Activated CD8-positive, alpha-beta memory T cell treated with anti-CD3 and anti-CD28 coated beads for 4 hours (primary cell): ENCODE measurements at places on chromosomes 2 and 18.

GRCh38 chr2:122072666-122073065 is 317.2 kb downstream of the TSN start:
- no peak for DNase-seq

DNA sequence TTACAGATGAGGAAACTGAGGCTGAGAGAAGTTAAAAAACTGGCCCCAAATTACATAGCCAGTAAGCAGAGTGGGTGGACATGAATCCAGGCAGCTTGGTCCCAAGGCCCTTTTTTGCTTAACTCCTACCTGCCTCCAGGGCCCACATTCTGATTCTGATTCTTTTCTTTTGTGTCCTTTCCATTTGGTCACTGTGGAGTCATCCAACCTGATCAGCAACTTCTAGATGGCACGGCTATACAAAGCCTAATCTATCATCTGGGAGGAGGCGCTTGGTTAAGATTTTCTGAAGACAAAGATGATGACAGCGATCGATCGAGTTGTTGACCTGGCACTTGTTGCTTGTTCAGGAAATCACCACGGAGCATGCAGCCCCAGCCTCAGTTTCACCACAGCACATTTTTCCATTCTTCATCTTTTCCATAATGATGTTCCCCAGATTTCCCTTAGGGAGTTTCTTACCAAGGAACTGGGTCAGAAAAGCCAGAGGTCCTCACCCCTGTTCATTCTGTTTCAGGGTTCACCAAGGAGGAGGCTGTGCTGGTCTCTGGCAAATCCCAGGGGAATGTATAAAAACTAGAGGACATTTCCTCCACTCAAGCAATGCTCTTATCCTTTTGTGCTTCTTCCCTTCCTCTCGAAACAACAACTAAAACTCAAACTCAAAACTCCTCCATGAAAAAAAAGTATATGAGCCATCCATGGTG is 6.9 kb upstream of the IGFBP2 start:
- no peak for DNase-seq

GRCh38 chr2:53513167-53513666 is 254.4 kb upstream of the CHAC2 start:
- DNase-seq, result no peak

DNA sequence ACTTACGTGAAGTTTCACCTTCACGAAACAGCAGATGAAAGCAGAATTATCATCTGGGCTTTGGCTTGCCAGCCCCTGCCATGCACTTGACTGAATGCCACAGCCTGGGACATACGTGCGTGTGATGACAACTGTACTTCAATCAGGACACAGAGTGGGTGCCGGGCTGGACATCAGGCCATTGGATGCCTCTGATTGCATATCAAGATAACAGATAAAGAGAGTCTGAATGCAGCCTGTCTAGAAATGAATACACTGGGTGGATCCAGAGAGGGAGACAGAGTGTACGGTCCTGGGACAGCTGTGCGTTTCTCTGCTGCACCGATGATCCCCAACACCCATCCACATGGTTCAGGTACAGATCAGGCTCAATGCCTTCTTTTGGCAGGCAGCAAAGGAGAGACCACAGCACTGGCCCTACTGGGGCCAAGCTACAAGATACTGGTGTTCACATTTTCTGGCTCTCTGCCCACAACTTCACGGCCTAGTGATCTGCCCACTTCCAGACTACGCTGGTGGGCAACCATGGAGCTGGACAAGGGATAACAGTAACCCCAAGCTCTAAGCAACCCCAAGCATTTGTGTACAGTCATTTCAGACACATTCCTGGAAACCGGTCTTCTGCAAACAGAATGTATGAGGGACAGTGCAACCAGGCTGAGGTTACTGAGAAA is 35.6 kb downstream of the FBLN7 start:
- no peak for DNase-seq

DNA sequence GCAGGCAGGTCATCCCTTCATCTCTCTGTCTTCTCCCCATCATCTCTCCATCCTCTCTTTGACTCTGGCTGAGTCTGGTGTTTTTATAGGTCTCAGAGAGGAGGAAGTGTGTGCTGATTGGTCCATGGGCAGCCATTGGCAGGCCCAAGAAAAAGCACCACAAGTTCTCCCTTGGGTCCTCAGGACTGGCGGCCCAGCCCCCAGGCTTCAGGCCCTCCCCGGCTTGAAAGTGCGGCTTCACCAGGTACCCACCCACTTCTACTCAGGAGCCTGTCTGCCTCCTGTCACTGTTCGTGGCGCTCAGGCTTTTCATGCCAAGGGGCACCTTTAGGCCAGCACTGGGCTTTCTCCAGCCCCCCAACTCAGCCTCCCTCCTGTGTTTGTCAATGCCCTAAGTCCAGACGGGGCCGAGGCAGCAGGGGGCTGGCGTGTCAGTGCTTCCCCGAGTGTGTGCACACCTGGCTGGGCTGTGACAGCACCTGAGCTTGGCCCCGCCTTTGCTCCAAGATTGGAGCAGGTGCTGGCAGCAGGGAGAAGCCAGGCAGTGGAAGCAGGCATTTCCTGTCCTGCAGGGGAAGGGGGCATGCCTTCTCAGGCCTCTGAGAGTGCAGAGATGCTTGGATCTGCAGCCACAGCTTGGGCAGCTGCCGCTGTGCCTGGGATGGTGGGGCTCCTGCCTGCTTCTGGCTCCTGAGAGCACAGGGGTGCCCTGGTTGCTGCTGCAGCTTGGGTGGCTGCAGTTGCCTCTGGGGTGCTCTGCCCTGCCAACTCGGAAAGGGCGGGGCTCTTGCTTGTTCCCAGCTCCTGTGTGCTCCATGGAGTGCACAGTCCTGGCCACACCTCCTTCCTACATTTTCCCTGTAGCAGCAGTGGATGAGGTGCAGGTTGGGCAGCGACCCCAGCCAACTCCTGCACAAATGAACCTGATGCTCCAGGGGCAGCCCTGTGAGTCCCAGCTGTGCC is 34.1 kb downstream of the FBXO48 start:
- DNase-seq, result no peak

- DNase-seq, result no peak
These were observed 152.9 kb downstream of the LPIN1 start for GRCh38 chr2:11899264-11899818.

DNA sequence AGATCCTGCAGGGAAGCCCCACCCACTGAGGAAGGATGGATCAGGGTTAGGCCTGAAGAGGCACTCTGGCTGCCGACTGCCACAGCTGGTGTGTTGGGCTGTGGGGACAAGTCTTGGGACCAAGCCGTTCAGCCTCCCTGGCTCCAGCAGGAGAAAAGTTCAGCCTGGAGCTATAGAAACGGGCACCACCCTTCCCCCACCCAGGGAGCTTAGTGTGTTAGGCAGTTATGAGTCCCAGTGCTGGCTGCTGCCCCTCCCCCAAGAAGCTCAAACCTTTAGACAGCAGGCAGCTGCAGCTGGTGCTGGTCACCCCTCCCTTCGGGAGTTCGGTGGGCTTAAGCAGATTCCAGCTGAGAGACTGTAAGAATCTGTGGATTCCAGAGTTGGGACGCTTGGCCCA is 447.1 kb upstream of the HS6ST1 start:
- DNase-seq, result no peak

- DNase-seq, result no peak
These were observed 146.5 kb downstream of the AGAP1 start for GRCh38 chr2:235640377-235640776.

GRCh38 chr2:48944956-48945355 is 189.4 kb upstream of the LHCGR start:
- no peak for DNase-seq

GRCh38 chr2:47072728-47073191 is 82.3 kb downstream of the STPG4 start:
- DNase-seq, result no peak

GRCh38 chr2:68971591-68972231 is 2.7 kb upstream of the GKN1 start:
- no peak for DNase-seq

DNA sequence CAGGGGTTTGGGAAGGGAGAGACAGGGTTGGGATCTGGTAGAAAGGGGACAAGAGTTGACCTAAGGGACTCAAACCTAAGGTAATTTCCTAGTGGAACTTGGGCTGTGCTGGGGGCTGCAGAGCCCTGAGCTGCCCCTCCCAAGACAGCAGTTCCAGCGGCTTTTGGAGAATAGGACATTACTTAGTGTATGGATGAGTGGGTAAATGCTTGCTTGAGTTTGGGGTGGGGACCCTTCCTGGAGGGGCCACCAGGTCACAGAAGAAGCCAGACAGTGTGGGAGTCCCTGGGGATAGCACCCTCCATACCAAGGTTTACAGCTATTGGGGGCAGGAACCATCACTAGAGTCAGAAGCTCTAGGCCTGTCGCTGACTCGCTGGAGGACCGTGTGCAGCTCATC is 111.5 kb downstream of the CAPN13 start:
- no peak for DNase-seq

DNA sequence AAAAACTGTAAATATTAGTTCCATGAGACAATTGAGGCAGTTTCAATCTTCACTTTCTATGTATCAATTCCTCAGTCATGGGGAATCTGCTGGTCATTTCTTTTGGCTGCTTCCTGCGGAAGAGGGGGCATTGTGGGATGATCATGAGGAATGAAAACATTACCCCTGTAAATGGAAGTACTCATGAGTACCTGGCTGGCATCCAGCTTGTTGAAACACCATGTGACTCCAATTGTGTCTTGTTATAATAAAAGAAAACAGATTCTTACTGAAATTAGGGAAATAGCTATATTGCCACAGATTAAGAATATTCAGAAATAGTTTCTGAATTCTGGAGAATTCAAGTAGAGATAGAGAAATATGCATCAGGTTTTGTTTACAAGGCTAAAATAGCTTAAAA is 41.6 kb upstream of the GPR39 start:
- DNase-seq, result no peak

DNA sequence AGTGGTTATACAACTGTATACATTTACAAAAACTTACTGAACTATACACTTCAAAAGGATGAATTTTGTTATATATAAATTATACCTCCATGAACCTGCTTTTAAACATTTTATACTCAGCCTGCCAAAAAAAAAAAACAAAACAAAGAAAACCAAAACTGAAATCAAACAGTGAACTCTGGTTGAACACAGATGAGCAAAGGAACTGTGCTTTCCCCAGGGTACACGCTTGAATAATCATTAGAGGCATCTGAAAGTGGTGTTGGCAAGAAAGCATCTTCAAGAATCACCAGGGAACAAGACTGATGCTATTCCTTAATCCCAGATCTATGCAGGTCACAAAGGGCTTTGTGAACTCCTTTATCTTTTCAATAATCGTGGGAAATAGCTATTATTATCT is 77.0 kb upstream of the LYPD1 start:
- DNase-seq, result no peak

GRCh38 chr18:45958730-45959129 is 8.4 kb downstream of the EPG5 start:
- DNase-seq, result no peak

GRCh38 chr18:52395146-52395852 is 55.3 kb downstream of the DCC start:
- no peak for DNase-seq

DNA sequence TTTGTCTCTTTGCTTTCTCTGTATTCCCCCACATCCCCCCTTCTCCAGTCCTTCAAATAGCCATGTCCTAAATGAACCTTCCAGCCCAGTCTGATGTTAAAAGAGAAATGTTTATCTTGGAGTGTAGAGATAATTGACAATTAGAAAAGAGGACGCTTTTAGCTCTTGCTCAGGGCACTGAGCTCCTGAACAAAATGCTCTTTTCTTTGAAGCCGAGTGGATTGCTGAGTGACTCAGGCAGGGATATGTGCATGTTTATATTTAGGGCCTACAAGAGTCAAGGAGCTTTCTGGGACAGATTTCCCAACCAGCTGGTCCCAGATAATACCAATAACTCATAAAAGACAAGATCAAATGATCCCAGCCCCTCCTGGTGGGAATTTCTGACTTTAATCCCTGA is 88.0 kb upstream of the SETBP1 start:
- DNase-seq, result no peak

- DNase-seq, result no peak
These were observed 18.1 kb upstream of the FZD5 start for GRCh38 chr2:207787800-207788199.

- no peak for DNase-seq
These were observed 160.0 kb upstream of the ZEB2 start for GRCh38 chr2:144679942-144680341.

DNA sequence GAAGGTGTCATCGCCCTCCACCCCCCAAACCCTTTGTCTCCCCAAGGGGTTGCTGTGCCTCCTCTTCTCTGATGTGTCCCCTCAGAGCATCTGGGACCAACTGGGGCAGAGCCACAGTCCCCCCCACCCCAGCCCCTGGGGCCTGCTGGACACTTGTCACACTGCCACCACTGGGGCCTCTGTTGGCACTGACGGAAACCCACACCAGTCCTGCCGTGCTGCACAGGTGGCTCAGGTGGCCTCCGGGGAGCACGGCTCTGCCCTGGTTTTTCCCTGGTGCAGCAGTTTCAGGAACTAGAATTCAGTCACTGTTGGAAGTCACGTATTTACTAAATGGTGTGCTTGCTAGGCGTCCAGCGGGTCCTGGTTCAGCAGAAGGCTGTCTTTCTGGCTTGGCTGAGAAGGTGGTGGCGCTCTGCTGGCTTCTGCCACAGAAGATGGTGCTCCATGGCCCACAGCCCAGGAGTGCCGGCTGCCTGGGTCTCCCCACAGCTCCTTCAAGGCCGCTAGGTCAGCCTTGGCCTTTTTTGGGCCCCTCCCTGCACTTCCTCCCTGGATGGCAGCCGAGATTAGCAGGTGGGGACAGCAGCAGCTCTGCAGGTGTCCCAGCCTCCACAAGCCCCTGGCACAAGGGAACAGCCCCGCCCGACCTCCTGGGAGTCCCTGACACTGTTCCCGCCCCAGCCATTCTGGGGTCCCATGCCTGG is 18.6 kb upstream of the KLHL30 start:
- DNase-seq, result no peak

DNA sequence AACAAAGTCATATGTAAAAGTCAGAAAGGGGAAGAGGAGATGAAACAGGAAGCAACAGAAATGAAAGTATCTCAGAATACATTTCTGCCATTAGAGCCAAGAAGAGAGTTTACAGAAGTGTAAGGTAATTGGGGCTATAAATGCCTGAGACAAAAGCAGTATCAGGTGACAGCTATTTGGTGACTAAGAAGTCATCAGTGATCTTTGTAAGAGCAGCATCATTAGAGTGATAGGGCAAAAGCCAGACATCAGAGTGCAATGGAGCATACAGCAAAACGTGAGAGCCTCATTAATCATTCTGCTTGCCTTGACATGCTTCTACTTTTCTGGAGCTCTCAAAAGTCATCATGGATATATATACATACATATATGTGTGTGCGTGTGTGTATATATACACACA is 804.7 kb upstream of the PIK3C3 start:
- no peak for DNase-seq

- DNase-seq, result no peak
These were observed 37.3 kb upstream of the LNPK start for GRCh38 chr2:176039375-176039774.

DNA sequence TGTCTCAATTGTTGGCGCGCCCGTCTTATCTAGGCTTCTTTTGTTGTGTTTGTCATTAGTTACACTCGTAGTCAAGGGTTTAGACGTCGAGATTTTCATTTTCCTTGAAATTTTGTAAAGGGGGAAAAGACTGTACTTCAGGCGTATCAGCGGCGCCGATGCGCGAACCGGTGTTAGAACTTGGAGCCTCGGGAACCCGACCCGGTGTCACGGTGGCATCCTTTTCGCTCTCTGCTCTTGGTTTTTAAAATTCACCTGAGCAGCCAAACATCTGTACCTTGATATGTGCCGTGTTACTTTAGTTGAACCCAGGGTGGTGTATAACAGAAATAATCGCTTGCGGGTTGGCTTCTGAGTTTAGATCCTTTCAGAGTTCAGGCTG is 643 bp downstream of the RMC1 start:
- DNase-seq, result no peak
